ENCODE measurements at places on chromosomes 6 and 20.

DNA sequence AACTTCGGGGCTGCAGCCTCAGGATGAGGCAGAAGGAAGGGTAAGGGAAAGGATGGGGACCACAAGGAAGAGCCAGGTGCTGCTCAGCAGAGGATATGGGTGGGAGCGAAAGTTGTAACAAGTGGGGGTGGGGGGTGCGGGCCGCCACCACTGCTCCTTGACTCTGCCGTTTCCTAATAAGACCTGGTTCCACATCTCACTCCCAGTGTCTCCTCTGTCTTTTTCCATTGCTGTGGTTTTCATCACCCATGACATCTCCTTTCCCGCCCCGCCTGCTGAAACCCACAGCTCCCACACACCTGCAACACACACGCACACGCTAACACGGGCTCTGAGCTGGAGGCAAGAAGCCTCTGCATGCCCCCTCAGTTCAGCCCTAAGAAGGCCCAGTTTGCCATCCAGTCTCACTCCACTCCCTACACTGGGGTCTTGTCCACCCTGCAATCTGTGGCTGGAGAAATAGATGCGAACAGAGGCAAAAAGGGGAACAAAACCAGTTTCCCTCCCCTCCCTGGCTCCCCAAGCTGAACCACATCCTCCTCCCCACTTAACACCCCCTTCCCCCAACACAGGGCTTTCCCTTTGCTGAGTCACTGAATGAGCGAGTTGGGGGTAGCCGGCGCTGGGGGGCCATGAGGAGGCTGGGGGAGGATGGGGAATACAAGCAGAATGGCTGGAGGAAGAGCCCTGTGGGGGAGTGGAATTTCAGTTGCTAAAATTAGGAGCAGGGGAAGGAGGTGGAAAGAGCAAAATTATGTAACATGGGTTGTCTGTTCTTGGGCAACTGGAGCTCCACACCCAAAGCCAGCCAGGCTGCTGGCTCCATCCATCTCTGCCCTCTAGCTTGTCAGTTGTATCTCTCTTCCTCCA lies 11.5 kb downstream of the NFKBIL1 start:
- no peak for DNase-seq

DNA sequence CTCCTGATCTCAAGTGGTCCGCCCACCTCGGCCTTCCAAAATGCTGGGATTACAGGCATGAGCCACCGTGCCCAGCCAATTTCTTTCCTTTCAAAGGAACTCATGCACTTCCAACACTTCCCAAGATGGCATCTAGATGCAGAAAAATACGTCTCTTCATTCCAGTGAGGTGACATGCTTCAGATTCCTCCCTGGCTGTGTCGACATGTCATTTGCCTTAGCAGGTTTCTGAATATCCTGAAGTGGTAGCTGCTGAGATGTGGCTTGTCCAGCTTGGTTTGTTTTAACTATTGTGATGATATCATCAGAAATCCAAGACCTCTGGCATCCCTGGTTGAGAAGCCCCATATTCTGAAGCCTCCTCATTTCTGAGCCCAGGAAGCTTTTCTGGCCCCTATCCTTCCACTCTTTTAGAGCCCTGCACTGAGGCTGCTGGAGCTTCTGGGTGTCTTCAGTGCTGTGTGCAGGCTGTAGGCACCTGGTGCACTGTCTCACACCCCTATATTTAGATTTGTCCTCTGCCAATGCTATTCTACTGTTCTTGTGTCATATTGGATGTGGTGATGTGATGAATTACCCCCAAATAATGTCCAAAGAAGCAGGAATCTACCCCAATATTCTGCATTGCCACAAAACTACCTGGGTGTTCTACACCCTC lies 73.3 kb upstream of the E2F3 start:
- DNase-seq, result no peak

GRCh38 chr6:63430985-63431519 lies 111.3 kb upstream of the LGSN start:
- no peak for DNase-seq

DNA sequence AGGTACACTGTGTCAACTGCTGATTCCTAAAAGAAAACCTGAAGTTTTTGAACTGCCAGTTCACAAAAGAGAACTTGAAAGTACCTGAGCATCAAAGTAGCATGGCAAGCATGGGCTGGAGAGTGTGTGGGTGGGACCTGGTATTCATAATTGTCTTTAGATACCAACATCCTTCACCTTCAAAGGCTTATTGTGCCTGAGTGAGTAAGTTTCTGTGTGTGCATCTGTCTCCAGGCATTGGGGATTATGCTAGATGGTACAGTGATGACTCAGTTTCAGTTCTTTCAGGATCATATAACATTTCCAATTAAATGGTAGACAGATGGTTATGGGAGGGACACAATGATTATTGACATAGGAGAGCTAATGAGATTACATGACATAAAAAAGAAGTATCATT lies 238.5 kb downstream of the ZFAND3 start:
- no peak for DNase-seq

- DNase-seq, result no peak
Measured at GRCh38 chr6:108566406-108566805, 5.7 kb downstream of the FOXO3 start.

DNA sequence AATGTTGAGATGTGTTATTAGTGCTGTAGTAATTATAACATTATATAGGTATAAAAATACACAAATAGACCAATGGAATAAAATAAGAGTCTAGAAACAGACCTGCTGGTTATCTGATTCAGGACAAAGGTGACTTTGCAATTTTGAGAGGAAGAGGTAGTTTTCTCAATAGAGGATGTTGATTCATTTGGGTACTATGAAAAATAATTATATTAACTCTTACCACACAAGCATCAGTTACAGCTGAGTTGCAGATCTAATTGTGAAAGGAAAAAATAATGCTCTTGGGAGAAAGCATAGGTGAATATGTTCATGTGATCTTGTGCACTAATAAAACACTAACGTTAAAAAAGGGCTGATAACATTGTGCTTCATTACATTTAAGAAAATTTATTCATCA lies 103.0 kb downstream of the BCKDHB start:
- DNase-seq, result no peak

- no peak for DNase-seq
Measured at GRCh38 chr6:169989594-169989993, 238.2 kb downstream of the ERMARD start.

DNA sequence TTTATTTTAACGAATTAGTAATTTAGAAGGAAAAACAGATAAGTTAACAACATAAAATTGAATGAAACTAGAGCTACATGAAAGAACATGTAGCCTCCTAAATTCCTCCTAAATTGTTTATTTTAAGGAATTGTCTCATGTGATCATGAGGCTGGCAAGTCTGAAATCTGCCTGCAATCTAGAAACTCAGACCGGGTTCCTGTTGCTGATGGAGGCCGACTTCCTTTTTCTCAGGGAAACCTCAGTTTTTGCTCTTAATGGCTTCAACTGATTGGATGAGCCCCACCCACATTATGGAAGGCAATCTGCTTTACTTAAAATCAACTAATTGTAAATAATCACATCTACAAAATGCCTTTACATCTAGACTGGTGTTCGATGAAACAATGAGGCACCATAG lies 267.6 kb upstream of the PRND start:
- no peak for DNase-seq

DNA sequence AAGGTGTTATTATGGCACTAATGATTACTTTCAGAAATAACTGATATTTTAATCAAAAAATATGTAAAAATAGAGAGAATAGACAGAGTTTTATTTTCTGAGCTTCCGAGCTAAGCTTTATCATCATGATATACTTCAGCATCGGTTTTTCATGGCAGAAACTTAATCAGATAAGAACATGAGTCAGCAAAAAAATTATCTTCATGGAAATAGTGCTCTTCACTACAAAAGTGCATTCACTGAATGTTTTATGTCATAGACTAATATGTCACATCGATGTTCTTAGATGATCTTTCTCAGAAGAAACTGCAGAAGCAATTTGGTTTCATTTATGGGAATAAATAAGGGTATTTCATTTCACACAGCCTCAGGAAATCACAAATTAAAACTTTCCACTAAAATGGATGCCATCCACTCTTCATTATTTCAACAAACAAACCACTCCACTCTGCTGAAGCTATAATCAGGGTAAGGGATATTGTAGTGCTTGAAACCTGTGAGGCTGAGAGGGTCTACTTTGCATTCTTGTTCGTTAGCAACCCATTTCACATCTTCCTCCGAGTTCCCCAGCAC lies 10.2 kb upstream of the MAP3K7 start:
- DNase-seq, result no peak

DNA sequence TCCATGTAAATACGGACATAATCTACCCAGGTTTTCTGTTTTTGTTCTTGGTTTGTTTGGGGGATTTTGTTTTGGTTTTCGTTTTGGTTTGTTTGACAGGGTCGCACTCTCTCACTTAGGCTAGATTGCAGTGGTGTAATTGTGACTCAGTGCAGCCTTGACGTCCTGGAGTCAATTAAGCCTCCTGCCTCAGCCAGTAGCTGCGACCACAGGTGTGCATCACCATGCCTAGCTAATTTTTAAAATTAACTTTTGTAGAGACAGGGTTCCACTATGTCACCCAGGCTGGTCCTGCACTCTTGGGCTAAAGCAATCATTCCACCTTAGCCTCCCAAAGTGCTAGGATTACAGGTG lies 37.8 kb upstream of the EYA4 start:
- DNase-seq, result no peak

GRCh38 chr6:112636650-112637262 lies 289.6 kb downstream of the RFPL4B start:
- DNase-seq, result no peak

All from SHP77 (cell line).